ENCODE measurements at places on chromosomes 6 and 20. TPM values are rescaled to one million over a fixed set of nuclear protein-coding genes. Genes with fewer than 3 reads are reported as not detected.

Gene AFDN
- total RNA-seq, result 13.8 TPM

Gene HBS1L
- total RNA-seq, result 124 TPM

Gene C6orf15
- total RNA-seq, result not detected

- no peaks in the 10 kb centered on the region for H3K36me3 ChIP-seq
- no peak overlapping the region for H3K4me3 ChIP-seq
- H3K27me3 ChIP-seq, result no peaks in the 10 kb centered on the region
- DNase-seq, result no peak
Observed at GRCh38 chr6:125001684-125002405, 39.6 kb downstream of the RNF217 start.

DNA sequence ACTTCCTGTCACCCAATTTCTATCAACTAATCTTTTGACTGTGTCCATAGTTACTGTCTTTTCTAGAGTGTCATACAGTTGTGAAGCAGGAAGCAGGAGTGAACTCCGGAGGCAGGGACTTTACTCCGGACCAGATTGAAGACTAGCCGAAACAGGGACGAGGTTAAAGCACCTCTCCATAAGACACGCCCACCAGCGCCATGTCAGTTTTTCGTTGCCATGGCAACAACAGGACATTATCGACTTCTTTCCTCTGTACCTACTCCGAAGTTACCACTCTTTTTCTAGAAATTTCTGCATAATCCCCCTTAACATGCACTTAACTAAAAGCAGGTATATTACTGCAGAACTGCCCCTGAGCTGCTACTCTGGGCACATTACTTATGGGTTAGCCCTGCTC is 25.2 kb downstream of the TRIM38 start:
- H3K4me1 ChIP-seq, result peaks cover 8% of the 10 kb centered on the region
- no peaks in the 10 kb centered on the region for H3K27me3 ChIP-seq
- H3K4me3 ChIP-seq, result no peak overlapping the region
- H3K27ac ChIP-seq, result no peak overlapping the region
- DNase-seq, result no peak
- peaks cover 9% of the 10 kb centered on the region for H3K36me3 ChIP-seq

DNA sequence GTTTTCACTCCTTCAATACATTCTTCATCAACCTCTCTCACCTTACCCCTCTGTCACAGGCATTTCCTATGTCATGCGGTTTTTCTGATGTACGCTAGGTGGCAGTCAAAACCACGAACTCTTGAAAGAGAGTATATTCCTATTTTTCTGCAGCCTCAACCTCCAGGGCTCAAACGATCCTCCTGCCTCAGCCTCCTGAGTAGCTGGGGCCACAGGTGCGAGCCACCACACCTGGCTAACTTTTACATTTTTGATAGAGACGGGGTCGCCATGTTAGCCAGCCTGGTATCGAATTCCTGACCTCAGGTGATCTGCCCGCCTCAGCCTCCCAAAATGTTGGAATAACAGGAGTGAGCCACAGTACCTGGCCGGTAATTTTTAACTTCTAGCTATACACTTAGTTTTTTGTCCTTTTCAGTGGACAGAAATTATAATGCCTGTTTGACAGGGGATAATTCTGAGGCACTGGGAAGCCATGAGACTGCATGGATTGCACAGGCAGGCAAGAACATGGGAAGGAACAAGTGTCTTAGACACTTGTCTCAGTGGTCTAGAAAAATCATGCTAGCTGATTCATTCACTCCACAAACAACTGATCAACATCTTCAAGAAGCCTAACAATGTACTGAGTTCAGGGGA is 22.5 kb upstream of the HFE start:
- no peak overlapping the region for H3K27ac ChIP-seq
- H3K27me3 ChIP-seq, result no peaks in the 10 kb centered on the region
- H3K4me1 ChIP-seq, result peaks cover 4% of the 10 kb centered on the region

GRCh38 chr6:64817525-64817924 is 889.5 kb downstream of the EYS start:
- no peak for DNase-seq
- H3K4me1 ChIP-seq, result no peaks in the 10 kb centered on the region
- no peaks in the 10 kb centered on the region for H3K36me3 ChIP-seq
- no peak overlapping the region for H3K27ac ChIP-seq
- no peak overlapping the region for H3K4me3 ChIP-seq

DNA sequence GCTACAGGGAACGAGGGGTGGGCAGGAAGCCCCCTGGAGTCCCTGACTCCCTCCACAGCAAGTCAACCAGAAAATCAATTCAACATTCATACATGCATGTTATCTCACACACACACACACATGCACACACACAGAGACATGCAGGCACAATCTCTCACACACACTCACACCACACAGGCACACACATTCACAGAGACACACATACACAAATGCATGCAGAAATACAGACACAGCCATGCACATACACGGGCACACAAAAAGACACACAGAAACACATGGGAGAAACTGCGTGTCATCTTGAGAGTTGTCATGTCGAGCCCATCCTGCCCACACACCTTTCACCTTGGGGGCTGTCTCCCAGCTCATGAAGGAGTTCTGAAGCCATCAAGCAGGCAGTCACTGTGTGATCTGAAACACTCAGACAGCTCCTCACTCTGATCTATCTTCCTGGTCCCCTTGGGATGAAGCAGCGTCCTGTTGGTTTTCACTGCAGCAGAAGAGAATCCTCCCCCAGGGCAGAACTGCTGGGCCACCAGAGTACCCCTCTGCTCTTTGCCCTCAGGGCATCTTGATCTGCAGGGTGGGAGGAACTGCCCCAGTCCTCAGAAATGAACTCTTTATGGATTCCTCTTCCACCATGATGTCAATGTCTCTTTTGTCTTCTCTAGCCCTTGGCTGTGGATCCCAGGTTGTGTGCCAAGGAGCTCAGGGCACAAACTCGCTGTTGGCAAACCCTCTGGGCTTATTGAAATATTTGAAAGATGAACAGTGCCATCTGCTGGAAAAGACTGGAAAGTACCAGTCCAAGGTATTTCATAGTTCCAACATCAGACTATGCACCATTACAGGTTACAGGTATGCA is 8.8 kb downstream of the RAET1L start:
- H3K27ac ChIP-seq, result no peak overlapping the region
- no peak overlapping the region for H3K4me3 ChIP-seq
- H3K27me3 ChIP-seq, result peaks cover 47% of the 10 kb centered on the region
- no peaks in the 10 kb centered on the region for H3K4me1 ChIP-seq
- H3K36me3 ChIP-seq, result no peaks in the 10 kb centered on the region
- DNase-seq, result peak; percentile 86

DNA sequence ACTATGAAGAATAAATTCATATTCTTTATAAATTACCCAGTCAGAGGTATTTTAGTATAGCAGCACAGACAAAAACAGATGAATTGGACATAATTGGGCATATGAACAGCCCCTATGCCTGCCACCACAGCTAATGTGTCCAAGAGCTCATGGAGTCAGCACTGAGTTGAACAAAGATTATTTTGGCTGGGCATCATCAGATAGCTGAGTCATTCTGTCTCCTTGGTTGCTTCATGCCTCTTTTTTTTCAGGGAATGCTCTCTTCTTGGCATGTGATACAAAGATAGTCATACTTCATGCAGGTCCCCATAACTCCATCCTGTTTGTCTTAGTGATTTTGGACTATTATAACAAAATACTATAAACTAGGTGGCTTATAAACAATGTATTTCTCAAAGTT is 275.6 kb downstream of the TENT5A start:
- no peaks in the 10 kb centered on the region for H3K36me3 ChIP-seq
- H3K27me3 ChIP-seq, result no peaks in the 10 kb centered on the region
- 0 out of 2 replicates have a peak overlapping the region, but pooled peaks have one; percentile 14 for H3K27ac ChIP-seq
- peak; percentile 90 for DNase-seq

DNA sequence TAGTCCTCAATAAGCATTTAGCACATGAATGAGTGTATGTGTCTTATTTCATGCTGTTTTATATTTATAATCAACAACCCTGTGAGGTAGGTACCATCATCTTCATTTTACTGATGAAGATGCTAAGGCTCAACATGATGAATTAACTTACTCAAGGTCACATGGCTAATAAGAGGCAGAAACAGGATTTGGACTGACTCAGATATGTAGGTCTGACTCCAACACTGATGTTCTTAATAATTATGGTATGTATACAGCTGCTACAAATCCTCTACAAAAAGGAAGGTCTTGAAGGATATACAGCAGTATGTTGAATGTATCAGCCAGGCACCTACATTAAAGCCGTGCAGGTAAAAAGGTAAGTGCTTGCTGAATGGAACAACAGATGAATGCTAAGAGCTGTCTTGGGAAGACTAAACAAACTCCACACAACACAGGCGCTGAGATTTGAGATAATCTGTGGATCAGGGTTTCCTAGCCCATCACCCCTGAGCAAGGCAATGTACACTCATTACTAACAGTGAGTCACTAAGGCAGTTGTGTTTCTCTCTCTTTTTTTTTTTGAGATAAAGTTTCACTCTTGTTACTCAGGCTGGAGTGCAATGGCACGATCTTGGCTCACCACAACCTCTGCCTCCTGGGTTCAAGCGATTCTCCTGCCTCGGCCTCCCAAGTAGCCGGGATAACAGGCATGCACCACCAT is 31.9 kb downstream of the TTI1 start:
- peaks cover 16% of the 10 kb centered on the region for H3K4me1 ChIP-seq
- no peak overlapping the region for H3K4me3 ChIP-seq
- H3K27ac ChIP-seq, result peak overlapping the region; percentile 77
- peaks cover 11% of the 10 kb centered on the region for H3K36me3 ChIP-seq

- peak overlapping the region; percentile 85 for H3K27ac ChIP-seq
- peak overlapping the region; percentile 41 for H3K4me3 ChIP-seq
- DNase-seq, result peak; percentile 41
- H3K36me3 ChIP-seq, result no peaks in the 10 kb centered on the region
Observed at GRCh38 chr20:13341737-13342393, 120.8 kb downstream of the ISM1 start.

GRCh38 chr6:102763891-102764290 is 1370.4 kb downstream of the GRIK2 start:
- no peak for DNase-seq
- no peaks in the 10 kb centered on the region for H3K4me1 ChIP-seq
- H3K27me3 ChIP-seq, result no peaks in the 10 kb centered on the region
- no peak overlapping the region for H3K27ac ChIP-seq

DNA sequence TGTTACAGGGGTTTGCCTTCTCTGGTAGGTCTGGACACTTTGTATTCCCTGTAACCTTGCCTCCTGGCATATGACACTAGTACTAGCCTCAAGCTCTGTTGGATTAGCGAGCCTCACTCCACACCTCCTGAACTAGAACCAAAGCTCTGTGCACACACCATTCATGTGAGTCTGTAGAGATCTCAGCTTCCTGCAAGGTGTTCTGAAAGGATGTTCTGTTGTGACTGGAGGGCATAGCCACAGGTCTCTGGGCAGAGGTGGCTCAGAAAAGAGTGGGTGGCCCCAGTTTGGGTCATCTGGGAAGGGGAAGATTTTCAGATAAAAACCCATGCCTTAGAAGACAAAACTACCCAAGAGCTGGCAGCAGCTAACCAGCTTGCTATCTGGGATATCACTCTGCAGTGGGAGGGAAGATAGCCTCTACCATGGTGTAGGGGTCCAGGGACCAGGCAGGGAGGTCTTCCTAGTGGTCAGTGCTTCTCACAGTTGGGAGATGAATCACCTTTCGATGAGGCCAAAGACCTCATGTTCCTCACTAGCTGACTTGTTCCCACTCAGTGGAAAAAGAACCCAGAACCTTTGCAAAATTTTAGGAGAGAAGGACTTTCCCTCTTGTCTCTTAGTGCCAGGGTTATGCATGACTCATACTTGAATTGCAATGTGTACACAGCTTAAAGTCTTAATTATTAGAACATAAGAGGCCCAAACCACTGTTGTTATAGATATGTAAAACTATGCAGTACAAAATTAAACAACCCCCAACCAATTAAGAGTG is 41.4 kb downstream of the HLA-F start:
- H3K4me3 ChIP-seq, result no peak overlapping the region
- DNase-seq, result peak; percentile 57
- H3K4me1 ChIP-seq, result peaks cover 34% of the 10 kb centered on the region
- no peaks in the 10 kb centered on the region for H3K27me3 ChIP-seq

DNA sequence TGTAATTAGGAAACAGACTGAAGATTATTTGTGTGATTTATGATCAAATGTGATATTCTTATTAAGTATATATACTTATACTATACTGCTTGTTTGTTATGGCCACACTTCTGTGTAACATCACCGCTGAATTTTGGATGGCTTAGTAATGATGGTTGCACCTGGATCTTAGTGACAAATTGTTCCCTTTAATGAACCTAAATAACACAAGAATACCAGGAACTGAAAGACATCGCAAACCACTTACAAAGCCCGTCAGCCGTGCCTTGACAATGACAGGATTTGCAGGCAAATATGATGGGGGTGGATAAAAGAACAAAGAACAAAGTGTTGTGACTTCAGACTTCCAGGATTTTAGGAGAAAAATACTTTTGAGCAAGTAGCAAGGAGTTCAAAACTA is 67.1 kb downstream of the LAMP5 start:
- no peak for DNase-seq
- 0 out of 2 replicates have a peak, but pooled peaks cover 16% of the 10 kb centered on the region for H3K27me3 ChIP-seq
- no peaks in the 10 kb centered on the region for H3K4me1 ChIP-seq

DNA sequence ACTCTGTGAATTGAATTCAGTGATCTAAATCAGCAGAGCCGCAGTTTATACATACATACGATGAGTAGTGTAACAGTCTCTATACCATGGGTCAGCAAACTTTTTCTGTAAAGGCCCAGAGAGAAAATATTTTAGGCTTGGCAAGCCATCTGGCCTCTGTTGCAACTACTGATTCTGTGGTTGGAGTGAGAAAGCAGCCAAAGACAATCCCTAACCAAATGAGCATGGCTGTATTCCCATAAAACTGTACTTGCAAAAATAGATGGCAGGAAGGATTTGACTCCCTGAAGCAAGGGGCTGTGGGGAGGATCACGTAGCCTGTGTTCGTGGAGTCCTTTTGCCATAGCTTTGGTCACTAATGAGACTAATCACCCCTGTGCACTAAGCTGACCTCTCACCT is 17.9 kb upstream of the MOCS1 start:
- no peaks in the 10 kb centered on the region for H3K27me3 ChIP-seq
- peak; percentile 58 for DNase-seq
- no peaks in the 10 kb centered on the region for H3K36me3 ChIP-seq
- H3K4me3 ChIP-seq, result no peak overlapping the region
- H3K27ac ChIP-seq, result no peak overlapping the region

All from GM23248 (cell line).